Renal cortical epithelial cell (primary cell): ENCODE measurements at places on chromosomes 5 and 9. TPM values are rescaled to one million over a fixed set of nuclear protein-coding genes. Genes with fewer than 3 reads are reported as not detected.
A peak's percentile ranks its signal among the peaks of the same experiment; 100 is the strongest.

SHC3 gene
- total RNA-seq = 1.1 and 2.1 TPM in 2 replicates

FEM1C gene
- 25.9 and 40.3 TPM in 2 replicates for total RNA-seq

PPP3R2 gene
- not detected in 2 replicates for total RNA-seq

EGFL7 gene
- 3.8 and 19.4 TPM in 2 replicates for total RNA-seq

F12 gene
- total RNA-seq = 3.1 and 5.9 TPM in 2 replicates

- DNase-seq = no peak
Observed at GRCh38 chr9:130425741-130426466, 18.9 kb upstream of the ASS1 start.

- DNase-seq = no peak
Observed at GRCh38 chr9:138102246-138103051, 224.9 kb downstream of the CACNA1B start.

DNA sequence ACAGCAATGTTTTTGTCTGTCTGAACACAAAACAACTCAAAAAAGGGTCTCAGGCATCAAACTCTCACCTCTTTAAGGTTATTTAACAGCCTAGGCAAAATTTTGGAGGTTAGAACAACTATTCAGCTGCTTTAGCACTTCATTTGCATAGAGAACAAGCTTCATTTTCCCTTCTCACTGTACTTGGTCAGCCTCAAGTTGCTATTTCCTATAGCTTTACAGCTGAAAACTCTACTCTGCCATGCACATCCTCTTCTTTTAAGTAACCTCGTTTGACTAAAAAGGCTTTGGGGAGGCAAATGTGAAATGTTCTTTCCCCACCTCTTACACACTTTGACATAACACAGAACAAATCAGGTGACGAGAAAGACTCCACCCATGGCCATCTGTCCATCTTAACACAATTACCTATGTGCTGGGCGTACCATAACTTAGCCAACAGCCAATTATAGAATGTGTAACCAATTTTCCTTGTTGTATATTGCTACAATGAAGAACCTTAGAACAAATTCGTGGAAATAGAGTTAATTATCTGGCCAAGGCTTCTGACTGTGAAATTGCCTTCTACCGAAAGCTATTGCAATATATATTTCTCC lies 195.7 kb downstream of the DCP2 start:
- no peak for DNase-seq

DNA sequence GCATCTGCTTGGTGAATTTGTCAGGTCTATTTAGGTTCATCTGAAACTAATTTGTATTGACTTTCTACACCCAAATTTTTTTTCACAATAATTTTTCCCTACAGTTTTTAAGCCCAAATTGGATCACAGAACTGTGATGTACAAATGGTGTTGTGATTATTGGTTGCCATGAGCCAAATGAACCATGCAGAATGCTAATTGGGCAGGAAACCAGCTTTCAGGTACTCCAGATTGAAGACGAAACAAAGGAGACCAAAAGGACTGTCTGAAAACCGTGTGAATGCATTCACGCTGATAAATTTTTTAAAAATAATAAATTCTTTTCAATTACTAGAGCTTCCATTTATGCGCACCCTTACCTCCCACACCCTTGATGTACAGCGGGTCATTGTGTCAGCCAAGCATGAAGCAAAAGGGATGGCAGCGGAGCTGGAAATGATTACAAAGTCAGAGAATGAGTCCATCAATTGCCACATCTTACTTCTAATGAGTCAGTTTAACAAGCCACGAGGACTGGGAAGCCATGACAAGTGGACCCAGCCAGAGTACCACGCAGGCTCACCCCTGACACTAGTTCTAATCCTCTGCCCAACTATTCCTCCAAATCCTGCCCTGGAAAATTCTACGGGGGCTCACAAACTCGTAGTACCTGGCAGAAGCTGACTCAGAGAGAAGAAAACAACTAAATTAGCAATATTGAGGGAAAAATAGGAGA lies 66.5 kb downstream of the SEMA6A start:
- peak; percentile 56 for DNase-seq

DNA sequence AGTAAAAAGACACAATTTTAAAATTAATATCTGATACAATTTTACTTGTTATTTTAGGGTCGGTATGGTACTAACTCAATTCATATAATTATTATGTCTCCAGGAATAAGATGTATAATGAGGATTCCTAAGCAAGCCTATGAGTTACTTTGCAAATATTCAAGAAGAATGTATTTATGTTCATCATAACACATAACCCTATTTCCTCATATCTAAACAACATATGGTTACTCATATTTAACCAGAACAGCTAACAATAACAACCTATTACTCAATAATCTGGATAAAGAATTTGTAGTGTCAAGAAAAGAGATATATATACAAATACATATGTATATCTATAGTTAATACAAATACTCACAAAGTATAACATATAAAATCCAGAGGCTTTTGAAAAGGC lies 285.9 kb downstream of the ARL15 start:
- DNase-seq = no peak

DNA sequence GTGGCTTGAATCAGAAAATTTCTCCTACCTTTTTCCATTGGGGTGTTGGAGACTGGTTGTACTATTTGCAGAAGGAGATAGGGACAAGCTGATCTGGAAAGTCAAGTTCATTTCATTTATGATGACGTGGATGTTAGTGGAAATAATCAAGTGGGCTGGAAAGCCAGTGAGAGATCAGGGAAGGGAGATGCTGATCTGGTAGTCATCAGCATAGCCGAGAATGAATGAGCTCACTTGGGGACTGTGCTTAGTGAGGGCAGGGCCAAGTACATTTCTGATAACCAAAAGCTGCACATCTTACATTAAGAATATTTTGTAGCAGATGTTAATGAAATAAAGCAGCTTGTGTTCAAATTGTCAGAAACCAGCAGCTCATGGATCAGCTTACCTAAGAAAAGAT lies 12.1 kb downstream of the MAN2A1 start:
- no peak for DNase-seq

DNA sequence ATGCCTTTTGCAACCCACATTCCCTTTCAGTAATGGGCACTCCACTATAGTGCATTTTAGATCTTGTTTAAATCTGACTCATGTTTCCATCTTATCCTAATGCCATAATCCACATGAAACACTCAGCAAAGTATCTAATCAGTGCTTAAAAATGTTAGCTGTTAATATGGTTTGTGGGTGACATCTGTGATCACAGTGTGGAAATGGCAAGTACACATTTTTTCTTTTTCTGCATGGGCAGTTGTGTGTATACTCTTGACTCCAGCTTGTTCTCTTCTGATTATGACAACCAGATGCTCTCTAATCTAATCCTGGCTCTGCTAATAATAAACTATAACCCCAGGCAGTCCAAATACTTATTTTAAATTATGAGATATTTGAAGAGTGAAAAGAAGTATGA lies 103.3 kb downstream of the EDIL3 start:
- DNase-seq = no peak

DNA sequence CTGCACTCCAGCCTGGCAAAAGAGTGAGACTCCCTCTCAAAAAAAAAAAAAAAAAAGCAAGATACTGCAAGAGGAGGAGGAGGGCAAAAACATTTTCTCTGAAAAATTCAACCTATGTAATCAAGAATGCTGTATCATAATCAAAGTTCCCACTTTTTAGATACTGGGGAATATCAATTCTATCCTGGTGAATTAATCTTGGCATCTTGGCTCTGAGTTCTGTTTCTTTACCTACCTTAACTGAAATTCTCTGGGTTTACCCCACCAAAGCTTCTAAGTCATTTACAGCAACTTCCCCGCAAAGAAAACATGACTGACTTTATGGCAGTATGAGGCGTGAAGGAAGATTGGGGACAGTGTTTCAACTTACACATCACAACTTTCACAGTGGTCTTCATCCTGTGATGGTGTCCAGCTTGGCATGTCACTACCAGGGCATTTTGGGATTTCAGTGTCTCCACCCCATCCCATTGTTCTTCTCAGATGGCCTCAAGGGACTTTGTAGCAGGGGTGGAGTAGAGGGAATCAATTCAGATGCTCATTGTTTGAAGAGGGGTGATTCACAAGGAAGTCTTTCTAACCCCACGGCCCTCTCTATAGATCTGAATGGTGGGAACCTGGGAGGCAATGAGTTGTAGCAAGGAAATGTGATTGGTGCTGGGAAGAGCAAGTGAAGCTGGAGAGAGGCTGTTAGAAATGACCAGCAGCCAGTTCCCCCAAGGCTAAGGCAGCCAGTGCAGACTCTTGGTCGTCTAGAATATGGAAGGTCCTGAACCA lies 130.5 kb downstream of the SCAMP1 start:
- DNase-seq = peak; percentile 43

- DNase-seq = no peak
Observed at GRCh38 chr9:86248746-86249145, 10.7 kb downstream of the C9orf153 start.

- DNase-seq = peak; percentile 80
Observed at GRCh38 chr5:102762095-102762534, 7.0 kb downstream of the PAM start.

GRCh38 chr9:70865471-70865870 lies 255.9 kb downstream of the TRPM3 start:
- DNase-seq = peak; percentile 37

DNA sequence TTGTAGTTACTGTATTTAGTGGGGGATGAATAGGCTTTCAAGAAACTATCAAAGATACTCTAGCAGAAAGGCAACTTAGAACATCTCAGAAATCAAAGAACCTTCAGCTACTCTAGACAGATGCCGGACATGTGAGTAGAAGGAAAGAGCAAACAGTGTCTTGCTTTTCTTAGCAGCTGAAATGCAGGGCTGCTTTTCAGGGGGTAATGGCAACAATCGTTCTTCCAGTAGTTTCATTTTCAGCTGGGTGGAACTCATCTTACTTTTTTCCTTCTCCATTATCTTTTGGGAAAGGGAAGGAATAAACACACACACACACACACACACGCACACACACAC lies 281.6 kb downstream of the CRB2 start:
- no peak for DNase-seq

DNA sequence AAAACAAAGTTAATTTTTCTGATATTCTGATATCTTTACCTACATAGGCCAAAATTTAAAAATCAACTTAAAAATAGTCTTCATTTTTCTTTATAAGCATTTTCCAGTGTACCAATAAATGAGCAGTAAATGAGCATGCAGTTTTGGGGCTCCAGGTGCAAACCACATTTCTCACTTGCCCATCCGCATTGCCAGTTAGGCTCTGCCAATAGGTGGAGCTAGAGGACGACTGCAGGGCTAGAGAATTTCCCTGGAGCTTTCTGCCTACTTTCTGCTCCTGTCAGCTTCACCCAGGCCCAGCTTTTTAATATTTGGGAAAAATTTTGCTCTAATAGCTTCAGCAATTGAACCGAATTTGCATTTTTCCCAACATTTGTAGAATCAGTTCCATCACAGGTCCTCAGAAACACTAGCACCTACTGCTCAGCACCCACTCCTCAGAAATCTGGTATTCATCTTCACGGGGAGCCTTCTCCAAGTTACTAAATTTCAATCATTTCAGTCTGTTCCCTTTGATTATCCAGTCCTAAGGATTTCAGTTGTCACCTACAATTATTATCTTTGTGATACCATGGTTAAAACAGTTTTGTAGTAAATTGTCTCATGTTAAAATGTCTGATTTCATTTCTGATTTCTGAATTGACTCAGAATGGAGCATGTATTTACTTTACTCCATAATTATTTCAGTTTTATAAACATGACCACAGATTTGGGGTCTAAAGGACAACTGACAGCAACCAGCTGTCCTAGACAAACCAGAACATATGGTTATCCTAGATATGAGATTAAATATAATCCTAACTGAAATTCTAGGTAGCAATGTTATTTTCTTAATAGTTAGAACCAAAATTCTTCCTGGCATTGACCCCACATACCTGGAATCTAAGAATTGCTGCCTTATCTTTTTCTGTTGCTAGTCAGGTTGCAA lies 104.6 kb upstream of the FAM174A start:
- peak; percentile 25 for DNase-seq

- no peak for DNase-seq
Observed at GRCh38 chr9:15785584-15785983, 232.7 kb downstream of the CCDC171 start.
